Right lobe of liver (tissue), 6 donors: ENCODE measurements at places on chromosomes 1 and 21. TPM values are rescaled to one million over a fixed set of nuclear protein-coding genes. Genes with fewer than 3 reads are reported as not detected.

ARHGAP29 gene
- 17.6 TPM for total RNA-seq

OR2T35 gene
- not detected for total RNA-seq

C1orf174 gene
- 11.4 TPM for total RNA-seq

PCP4 gene
- total RNA-seq = not detected

CFHR2 gene
- 317 TPM for total RNA-seq

ACTA1 gene
- 1.1 TPM for total RNA-seq

TNFRSF1B gene
- total RNA-seq = 18.3 TPM

TMEM183A gene
- total RNA-seq = 38.1 TPM

SLC35F3 gene
- not detected for total RNA-seq

PM20D1 gene
- not detected for total RNA-seq
